ENCODE measurements at places on chromosomes 2 and 18.

- DNase-seq, result no peak
Measured at GRCh38 chr18:52288403-52289004, 51.5 kb upstream of the DCC start.

DNA sequence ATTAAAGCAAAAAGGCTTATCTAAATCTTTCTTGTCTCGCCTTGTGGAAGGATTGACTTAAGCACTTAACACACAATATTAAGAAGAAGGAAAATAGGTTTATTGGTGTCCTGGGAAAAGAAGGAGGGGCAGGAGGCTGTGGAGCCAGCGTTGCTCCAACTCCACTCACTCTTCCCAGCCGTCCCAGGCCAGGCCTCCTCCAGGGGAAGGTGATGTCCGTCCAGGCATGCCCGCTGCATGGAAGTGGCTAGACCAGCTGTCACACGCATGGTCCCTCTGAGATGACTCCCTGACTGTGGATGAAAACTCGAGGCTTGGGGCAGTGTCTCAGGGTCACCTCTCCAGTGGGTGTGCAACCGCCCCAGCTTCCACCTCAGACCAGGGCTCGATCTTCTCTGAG lies 281.1 kb downstream of the GALR1 start:
- DNase-seq, result no peak

GRCh38 chr2:160630801-160631590 lies 137.4 kb upstream of the RBMS1 start:
- DNase-seq, result no peak

- peak; percentile 23 for DNase-seq
Measured at GRCh38 chr2:45588158-45588829, 22.8 kb downstream of the SRBD1 start.

GRCh38 chr2:203688798-203689197 lies 17.6 kb upstream of the CD28 start:
- DNase-seq, result no peak

DNA sequence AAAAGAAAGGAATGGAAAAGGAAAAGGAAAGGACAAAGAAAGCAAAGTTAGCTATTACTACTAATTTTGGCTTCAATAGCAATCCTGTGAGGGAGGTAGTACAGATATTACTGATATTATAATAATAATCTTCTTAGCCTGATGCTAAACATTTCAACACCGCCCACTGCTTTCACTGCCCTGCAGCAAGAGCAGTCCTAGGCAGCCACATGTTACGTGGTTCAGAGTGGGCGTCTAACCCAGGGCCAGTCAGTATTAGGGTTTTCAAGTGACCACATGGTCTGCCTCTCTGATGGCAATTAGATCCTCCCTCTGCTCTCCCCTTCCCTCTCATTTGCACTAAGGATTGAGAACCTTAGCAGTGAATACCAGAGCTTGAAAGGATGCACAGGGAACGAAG lies 83.7 kb upstream of the ZNF397 start:
- no peak for DNase-seq

DNA sequence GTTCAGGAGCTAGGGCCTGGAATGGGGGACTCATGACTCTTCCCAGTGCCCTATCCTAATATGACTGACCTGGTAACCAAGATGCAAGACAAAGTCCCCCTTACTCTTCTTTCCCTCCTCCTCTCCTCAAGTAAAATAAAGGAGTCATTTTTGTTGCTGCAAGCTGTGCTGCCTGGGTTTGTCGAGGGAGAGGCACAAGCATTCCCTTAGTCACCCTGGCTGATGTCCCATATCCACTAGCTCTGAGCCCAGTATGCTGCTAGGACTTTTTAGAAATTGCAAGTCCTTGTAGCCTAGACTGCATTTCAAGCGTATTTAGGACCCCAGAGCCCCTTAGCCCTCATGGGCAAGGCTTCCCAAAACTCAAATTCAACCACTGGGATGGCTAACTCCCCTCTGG lies 338.5 kb upstream of the SETBP1 start:
- no peak for DNase-seq

- peak; percentile 67 for DNase-seq
Measured at GRCh38 chr2:102736410-102737409, 25.1 kb upstream of the TMEM182 start.

GRCh38 chr2:126722546-126722945 lies 66.6 kb downstream of the GYPC start:
- no peak for DNase-seq

DNA sequence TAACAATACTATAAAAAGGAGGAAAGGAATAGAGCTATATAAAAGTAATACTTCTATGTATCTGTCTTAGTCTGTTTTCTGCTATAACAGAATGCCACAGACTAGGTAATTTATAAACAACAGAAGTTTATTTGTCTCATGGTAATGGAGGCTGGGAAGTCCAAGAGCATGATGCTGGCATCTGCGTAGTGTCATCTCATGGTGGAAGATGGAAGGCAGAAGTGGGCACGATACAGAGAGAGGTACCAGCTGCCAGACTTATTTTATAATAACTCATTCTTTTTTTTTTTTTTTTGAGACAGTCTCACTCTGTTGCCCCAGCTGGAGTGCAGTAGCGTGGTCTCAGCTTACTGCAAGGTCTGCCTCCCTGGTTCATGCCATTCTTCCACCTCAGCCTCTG lies 4.3 kb downstream of the DHX57 start:
- no peak for DNase-seq

DNA sequence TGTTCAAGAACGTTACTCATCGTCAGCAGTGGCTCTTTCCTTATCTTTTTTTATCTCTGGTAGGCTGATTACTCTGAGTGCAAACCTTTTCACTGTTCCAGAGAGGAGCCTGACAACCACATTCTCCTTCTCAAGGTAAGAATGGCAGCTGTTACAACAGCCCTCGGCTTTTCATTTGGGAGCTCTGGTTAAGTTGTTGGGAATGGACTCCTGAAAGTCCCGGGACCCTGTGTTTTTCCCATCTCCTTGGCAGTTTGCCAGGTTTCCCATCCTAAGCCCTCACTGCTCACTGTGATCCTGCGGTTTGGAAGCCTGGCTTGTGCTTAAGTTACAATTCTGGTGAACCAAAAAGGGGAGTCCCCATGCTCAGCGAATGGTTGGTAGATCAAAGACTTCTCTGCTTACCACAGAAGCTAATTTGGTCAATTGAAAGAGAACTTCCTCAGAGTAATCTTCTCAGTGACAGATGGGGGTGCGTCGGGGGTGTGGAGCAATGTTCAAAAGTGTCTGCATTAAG lies 122.3 kb downstream of the LYPD6B start:
- no peak for DNase-seq

- DNase-seq, result no peak
Measured at GRCh38 chr2:213545481-213545880, 261.2 kb downstream of the SPAG16 start.

DNA sequence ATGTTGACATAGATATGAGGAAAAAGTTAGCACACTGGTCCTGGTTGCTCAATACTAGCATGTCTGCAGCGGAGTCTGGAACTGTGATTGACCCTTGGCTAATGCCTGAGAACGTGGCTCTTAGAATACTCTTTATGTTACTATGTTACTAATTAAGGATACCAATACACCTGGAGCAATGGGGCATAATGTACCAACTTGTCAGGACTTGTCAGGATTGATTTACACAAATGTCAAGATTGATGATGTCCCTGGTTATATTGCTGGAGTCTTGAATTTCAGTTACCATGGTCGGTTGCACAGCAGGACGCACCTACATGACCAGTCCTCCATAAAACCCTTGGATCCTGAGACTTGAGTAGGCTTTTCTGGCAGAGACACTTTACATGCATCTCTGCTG lies 810.9 kb downstream of the CPS1 start:
- DNase-seq, result no peak

DNA sequence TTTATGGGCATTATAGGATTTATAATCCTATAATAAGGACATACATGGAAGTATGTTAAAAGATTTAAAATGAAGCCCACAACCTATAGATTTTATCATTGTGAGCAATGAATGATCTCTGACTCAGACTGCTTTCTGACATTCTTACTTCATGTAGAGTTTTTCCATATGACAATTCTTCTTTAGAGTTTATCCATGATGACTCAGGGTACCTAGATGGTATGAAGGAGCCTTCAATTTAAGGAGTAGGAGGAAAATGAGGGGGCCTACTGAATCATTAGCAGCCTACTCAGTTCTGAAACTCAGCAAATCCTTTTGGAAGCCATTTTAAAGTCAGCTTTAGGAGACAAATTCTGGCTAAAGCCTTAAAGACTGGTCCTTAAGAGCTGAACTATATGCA lies 10.4 kb downstream of the PELI1 start:
- DNase-seq, result peak; percentile 74

DNA sequence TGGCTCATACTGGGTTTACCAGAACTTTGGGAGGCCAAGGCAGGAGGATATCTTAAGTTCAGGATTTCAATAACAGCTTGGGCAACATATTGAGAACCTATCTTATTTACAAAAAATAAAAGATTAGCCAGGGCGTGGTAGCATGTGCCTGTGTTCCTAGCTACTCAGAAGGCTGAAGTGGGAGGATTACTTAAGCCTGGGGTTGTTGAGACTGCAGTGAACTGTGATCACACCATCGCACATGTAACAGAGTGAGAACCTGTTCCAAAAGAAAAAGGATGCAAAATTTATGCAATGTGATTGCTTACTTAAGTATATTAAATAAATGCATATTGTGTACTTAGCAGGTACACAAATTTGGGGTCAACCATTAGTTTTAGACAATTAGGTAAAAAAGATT lies 768.9 kb upstream of the CDH7 start:
- DNase-seq, result no peak

DNA sequence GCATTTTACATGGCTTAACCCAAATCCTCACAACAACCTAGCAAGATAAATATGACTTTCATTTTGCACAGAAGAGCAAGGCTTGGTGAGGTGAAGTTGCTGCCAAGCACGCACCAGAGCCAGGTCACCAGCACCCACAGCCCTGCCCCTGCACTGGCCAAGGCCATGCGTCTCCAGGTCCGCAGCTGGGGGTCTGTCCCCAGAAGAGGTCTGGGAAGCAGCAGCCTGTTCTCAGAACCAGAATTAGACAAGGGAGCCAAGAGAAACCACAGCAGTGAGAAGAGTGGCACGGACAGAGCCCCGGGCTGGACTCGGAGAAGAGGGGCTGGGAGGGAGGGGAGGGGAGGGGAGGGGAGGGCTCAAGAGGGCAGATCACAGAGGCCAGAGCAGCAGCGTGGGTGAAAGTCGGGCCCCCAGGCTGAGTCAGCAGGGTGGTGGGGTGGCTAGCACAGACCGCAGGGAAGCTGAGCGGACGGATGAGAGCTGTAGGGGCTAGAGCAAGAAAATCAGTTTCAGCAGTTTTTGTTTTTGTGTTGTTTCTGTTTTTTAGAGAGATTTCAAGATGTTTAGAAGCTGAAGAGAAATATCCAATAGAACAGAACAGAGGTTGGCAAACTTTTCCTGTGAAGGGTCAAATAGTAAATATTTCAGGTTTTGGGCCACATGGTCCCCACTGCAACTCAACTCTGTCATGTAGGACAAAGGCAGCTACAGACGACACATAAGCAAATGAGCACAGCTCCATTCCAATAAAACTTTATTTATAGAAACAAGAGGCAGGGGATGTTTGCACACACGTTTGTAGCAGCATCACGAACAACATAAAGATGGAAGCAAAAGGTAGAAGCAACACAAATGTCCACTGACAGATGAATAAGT lies 7.4 kb upstream of the MTERF4 start:
- no peak for DNase-seq

DNA sequence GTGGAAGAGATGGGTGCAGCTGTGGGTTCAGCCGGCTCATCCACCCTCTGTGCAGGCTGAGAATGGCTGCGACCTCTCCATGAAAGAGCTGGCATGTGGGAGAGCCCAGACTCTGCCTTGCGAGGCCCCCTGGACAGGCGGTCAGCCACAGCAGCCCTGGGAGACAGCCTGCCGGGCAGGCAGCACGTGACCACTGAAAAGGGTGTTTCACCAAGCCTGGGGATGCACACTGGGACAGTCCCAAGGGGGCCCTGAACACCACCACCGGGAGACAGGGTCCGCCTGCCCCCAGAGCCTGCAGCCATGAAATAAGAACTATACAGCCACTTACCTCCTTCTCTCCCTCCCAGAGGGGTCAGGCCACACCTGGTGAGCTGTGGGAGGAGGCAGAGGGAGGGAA lies 11.5 kb downstream of the RFX8 start:
- no peak for DNase-seq

- peak; percentile 74 for DNase-seq
Measured at GRCh38 chr2:28447943-28448792, 47.7 kb upstream of the PLB1 start.

- DNase-seq, result no peak
Measured at GRCh38 chr2:101011152-101011551, 9.1 kb downstream of the RPL31 start.

- DNase-seq, result no peak
Measured at GRCh38 chr18:9434122-9434701, 41.1 kb upstream of the RALBP1 start.

DNA sequence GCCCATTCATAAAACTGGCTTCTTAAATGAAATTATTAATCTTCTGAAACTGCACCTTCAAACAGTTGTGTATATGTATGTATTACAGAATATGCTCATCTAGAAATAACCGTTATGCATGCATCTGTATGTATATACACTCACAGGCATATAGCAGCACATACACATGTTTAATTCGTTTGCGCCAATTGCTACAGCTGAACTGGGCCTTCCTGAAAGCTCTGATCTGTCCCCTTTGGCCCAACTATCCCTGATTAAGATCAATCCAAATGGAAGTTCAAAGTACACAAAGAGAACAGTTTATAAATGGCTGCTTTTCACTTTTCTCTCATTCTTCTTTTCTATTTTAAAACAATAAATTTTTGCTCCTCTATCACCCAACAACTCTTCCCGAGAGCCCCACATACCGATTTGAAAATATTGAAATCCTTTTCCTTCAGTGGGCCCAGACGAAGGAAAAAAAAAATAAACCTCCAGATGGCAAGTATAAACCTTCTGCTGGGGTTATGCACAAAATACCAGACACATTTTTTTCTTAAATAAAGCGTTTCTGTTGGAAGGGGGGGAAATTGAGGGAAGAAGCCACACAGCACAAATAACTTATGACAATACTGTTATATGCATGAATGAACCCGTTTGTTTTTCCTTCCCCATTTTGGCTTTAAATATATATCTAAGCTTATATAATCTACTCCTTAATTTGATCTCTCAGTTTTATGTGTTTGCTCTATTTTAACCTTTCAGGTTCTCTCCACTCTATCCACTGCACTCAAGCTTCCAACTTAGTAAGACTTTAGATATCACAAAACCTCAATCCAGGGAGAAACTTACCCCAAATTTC lies 267.3 kb downstream of the TCF4 start:
- DNase-seq, result peak; percentile 36

GRCh38 chr18:79560042-79560860 lies 119.4 kb upstream of the CTDP1 start:
- no peak for DNase-seq

DNA sequence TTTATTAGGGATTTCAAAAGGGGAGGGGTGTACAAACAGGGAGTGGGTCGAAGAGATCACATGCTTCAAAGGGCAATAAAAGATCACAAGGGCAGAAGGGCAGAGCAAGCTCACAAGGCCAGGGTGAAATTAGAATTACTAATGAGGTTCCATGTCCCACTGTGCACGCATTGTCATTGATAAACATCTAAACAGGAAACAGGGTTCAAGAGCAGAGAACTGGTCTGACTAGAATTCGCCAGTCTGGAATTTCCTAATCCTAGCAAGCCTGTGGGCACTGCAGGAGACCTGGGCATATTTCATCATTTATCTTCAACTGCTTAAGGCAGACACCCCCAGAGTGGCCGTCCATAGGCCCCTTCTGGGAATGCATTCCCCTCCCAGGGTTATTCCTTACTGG lies 408.2 kb downstream of the ZNF804A start:
- no peak for DNase-seq

Measured in HT1080 (cell line).